ENCODE measurements at places on chromosomes 6 and 20.
A peak's percentile ranks its signal among the peaks of the same experiment; 100 is the strongest.

- DNase-seq, result no peak
Measured at GRCh38 chr6:132247381-132248159, 153.7 kb downstream of the MOXD1 start.

DNA sequence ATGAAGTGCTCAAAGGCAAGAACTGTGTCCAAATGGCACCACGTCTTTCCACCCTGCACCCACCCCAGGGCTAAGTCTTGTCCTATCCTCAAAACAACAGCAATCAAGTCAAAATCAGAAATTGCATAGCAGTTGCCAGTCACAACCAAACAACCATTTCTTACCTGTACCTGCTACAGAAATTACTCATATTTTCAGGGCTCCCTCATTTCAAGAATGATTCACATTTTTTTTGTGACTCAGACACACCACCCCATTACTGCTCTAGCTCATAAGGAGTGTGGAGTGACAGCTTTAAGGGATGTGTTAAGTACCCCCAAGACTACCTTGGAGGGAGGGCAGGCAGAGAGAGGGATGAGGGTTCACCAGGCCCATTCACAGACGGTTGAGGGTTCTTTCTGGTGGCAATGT is 111.7 kb downstream of the TRERF1 start:
- no peak for DNase-seq

- no peak for DNase-seq
Measured at GRCh38 chr6:151240791-151241642, 1.2 kb downstream of the AKAP12 start.

DNA sequence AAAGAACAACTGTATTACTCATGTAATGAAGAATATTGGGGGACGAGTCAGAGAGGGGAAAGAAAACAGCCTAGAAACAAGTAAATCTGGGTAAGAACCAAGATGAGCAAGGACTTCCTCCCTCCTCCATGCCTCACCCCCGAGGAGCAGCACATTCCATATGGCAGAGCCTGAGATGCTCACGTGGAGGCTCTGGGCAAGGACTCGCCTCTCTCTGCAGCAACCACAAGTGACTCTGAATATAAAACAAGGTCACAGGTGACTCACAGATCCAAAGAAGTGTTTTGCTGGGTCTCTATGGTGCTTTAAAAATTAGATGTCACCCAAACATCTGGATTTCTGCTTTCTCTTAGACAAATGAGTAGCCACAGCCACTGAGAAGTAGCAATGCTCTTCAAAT is 453.0 kb upstream of the SULF2 start:
- no peak for DNase-seq

DNA sequence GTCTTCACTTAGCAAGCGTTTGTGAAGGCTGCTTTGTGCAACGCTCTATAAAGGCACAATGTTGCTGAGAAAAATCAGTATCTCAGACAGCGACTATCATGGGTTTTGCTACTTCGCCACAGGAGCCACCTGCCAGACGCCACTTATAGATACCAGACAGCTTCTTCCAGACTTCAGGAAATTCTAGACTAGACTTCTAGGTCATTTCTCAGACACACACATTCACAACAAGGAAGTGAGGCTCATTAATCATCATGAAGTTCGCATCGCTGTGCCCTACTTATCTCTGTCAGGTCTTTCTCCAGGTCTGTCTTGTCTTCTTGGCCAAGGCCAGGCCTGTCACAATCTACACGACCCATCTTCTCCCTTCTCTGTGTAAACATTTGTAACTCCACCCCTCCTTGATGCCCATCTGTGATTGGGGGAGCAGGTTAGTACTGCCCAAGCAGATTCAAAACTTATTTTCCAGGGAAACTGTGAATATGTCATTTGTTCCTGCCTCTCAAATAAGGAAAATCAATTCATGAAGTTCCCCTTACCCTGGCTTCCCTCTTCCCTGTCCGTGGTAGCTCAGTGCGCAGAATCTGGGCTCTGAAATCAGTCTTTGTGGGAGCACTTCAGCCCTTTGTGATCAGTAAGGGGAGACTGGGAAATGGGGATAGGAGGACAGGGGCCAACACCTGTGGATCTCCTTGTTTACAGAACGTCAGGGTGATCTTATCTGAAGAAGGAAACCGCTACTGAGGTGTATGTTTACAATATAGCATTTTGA is 115.5 kb downstream of the TNFAIP3 start:
- no peak for DNase-seq

DNA sequence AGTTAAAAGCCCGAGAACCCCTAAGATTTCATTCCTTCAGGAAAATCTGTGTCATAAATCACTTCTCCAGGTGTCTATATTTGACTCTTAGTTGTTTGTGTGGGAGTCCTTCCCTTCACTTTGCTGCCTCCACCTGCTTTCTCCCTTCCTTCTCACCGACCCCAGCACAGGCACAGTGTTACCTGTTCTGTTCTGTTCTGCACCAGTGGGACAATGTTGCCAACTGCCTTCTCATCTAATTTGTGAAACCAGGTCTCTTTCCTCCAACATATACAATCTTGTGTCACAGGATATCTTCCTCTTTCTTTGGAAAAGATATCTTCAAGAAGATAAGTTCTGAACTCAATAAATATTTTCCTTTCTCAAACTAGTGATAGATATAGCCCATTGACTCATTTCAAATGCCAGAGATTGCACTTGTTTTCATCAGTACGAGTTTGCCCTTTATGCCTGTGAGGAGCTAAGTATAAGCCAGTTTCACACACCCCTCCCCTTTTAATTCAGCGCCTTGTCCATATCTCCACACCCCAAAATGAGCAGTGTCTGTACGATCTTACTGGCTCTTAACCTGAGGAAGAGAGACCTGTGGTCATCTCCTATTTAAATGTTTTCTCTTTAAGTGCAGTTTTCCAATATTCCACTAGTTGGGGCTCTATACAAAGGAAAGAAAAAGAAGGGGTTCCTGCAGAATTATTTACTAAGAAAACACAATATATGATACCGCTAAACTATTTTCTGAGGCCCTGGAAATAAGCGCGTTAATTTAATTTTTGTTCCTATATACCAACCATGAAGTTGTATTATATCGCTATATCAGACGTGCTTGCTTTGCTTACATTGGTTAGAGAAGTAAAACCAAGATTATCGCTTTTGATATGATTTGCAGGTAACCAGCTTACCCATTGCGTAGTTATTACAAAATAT is 81.6 kb upstream of the PREP start:
- DNase-seq, result peak; percentile 41

DNA sequence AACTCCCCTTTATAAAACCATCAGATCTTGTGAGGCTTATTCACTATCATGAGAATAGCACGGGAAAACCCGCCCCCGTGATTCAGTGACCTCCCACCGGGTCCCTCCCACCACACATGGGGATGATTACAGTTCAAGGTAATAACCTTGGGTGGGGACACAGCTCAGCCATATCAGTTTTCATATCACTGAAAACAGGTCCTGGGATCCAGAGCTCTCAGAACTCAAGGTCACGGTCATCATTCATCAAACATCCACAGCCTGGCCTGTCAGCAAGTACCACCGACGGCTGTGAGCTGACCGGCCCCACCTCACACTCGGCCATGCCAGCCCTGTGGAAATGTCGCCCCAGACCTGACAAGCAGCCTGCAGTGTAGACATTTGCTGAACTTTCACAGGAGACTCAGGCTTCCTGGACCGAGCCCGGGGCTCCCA is 14.1 kb upstream of the FRMD1 start:
- peak; percentile 69 for DNase-seq

DNA sequence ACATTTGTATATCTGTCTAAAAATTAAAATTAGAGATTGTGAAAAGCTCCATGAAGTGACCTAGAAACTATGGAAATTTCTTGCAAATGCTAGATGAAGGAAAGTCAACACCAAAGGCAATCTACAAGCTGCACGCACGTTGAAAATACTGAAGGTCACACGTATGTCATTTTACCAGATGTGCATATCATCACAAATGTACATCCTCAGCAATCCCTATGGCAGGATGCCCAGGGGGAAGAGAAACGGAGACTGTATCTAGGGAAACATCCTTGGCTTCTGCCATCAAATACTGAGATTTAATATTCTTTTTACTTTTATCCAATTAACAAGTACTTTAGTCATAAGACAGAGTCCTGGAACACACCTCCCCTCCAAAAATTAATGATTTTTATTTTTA is 672.0 kb downstream of the RNF144B start:
- DNase-seq, result no peak

DNA sequence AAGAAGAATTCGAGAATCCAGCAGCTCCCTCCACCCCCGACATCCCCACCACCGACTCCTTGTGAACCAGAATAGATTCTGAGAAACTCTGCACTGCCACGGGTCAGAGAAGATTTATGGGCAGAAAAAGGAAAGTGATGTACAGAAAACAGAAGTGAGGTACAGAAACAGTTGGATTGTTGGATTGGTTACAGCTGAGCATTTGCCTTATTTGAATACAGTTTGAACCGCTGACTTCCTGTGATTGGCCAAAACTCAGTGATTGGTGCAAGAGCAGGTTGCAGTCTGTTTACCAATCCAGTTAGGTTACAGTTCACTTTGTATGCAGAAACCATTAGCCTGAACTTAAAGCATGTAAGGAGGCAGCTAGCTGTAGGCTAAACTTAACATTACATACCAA is 131.2 kb upstream of the HDDC2 start:
- no peak for DNase-seq

DNA sequence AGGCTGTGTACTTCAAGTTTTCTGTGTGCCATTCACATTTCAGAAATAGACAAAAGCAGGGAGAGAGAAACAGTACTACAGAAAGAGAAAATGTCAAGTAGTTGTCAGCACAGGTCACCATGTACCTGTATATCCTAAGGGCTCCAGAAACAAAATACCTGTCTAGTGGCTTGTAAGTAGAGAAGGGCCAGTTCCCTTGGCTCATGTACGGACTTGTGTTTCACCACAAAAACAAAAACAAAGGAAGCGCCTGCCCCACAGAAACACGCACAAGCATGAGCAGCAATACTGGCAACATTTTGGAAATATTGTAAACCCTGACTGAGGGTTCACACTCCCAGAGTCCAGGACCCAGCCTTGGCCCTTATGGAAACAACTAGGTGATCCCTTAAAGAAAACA is 44.3 kb downstream of the CNKSR3 start:
- no peak for DNase-seq
